NCI-H2107 (cell line): ENCODE measurements at places on chromosomes 13 and 19.

- no peak for DNase-seq
Measured at GRCh38 chr13:34862716-34863115, 79.4 kb upstream of the NBEA start.

DNA sequence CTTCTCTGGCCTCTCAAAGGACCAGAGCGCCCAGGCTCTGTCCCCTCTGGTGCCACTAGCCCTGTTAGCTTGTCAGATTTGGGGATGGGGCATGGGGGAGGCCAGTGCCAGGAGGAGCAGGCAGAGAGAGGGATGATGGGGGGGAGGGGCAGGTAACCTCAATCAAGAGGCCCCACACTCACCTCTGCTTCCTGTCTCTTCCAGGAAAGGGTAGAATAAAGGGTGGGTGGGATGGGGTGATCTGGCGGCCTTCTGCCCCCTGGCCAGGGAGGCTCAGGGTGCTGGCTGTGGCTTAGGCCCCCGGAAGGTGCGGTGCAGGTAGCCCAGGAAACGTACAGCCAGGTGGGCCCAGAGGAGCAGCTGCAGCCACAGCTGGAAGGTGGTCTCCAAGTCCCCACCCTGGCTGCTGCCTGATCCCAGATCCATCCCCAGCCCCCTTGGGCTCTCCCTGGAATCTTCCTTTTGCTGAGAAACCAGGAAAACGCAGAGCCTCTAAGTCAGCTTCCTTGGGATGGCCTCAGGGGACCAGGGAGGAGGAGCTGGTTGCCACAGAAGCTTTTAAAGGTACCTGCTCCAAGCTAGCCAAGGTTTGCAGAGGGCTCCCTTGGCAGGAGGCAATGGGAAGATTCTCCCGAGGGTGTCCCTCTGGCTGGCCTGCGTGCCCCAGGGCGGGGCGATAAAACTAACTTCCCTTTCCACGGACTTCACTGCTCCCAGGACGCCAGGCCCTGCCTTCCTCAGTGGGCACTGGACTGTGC, 5.3 kb downstream of the PRKACA start:
- DNase-seq: no peak

GRCh38 chr13:25406377-25406776, 34.6 kb downstream of the ATP8A2 start:
- DNase-seq: no peak

DNA sequence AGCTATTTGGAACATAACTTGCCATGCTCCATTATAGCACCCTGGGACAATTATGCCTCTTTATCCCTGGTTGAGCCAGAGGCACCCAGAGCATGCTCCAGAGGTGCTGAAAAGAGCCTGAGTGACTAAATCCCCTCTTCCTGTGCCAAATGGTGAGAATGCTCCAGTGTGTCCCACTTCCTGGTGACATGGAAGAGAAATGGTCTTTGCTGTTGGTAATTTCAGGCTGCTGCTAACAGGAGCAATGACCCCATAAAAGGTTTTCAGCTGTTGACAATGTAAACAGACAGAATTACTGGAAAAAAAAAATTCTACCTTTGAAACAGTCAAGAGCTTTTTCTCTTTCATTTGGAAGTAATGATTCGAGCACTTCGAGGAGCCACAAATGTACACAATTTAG, 341.8 kb downstream of the FGF9 start:
- DNase-seq: no peak

- no peak for DNase-seq
Measured at GRCh38 chr13:46053162-46054012, 841 bp upstream of the ZC3H13 start.

DNA sequence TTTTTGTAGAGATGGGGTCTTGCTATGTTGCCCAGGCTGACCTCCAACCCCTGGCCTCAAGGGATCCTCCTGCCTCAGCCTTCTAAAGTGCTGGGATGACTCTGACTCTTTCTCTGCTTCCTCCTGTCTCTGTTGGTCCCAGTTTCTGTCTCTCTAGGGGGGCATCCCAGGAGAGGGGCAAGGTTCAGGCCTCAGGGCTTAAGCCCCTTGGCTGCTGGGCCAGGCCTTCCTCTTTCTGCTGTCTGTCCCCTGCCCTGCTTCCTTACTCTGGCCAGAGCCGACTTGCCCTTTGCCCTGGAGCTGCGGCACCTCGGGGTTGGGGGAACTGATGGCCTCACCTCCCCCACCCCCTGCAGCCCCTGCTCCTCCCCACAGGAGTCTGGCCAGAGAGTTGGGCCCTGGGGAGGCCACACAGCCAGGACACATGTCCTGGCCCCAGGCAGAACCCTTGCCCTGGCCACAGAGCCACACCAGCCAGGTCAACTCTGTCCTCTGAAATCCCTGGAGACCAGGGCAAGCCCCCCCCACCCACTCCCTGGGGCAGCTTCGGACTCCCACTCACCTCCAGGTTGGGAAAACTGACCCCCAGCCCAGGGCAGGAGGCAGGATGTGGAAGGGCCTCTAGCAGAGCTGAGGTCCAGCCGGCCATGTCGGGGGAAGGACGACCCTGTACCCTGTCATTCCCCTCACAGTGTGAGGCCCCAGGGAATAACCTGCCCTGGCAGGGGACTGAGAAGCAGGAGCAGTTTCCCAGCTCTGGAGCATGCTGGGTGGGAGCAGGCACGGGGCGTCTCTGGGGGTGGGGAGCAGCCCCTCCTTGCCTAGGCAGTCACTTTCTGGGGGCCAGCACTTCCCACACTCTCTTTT, 23.7 kb downstream of the CEBPA start:
- DNase-seq: no peak

DNA sequence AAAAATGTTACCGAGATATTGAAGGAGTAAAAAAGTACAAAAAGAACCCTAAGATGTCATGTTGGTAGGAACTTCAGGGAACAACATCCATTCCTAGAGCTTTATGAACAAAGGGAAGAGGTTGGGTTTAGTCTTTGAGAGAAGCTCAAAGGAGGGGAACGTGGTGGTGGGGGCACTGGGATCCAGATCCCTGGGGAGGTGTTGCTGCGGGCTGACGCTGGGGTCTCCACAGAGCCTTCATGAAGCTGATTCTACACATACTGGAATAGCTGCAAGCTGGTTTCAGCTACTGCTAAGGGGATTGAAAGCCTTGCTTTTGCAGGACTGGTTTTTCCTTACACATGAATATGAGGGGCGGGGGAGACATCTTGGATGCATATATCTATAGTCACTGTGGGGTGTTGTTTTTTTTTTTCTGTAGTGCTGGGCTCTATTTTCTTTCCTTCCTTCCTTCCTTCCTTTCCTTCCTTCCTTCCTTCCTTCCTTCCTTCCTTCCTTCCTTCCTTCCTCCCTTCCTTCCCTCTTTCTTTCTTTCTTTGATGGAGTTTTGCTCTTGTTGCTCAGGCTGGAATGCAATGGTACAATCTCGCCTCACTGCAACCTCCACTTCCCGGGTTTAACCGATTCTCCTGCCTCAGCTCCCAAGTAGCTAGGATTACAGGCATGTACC, 6.5 kb upstream of the MZF1 start:
- no peak for DNase-seq

- DNase-seq: no peak
Measured at GRCh38 chr13:40615619-40616018, 50.8 kb downstream of the FOXO1 start.

- no peak for DNase-seq
Measured at GRCh38 chr13:42140494-42140893, 92.0 kb downstream of the DGKH start.

DNA sequence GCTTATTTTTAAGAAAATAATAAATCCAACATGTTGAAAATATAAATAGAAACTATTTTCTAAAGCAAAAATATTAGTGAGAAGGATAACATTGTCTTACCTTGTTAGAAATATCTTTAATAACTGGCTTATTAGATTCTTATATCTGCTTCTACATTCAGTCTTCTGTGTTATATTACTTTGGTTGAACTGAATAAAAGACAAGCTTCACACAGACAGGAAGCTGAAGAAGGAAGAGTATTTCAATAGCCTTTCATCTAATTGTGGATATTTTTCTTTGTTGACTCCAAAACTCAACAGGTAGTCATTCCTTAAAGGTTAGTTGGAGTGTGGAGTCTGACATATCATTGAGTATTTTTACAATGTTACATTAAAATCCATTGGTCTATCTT, 10.9 kb downstream of the SETDB2 start:
- DNase-seq: no peak

- DNase-seq: no peak
Measured at GRCh38 chr19:14164082-14164481, 27.7 kb upstream of the ASF1B start.

- no peak for DNase-seq
Measured at GRCh38 chr13:108960006-108960405, 330.6 kb downstream of the MYO16 start.

- DNase-seq: no peak
Measured at GRCh38 chr13:24243302-24243701, 66.1 kb upstream of the C1QTNF9 start.

- DNase-seq: no peak
Measured at GRCh38 chr13:77448689-77449088, 86.8 kb upstream of the SCEL start.

GRCh38 chr19:5313307-5313706, 27.3 kb downstream of the PTPRS start:
- DNase-seq: no peak

GRCh38 chr13:45331123-45331619, 9.8 kb downstream of the TPT1 start:
- DNase-seq: no peak

- DNase-seq: no peak
Measured at GRCh38 chr13:31797154-31797775, 57.9 kb downstream of the RXFP2 start.

DNA sequence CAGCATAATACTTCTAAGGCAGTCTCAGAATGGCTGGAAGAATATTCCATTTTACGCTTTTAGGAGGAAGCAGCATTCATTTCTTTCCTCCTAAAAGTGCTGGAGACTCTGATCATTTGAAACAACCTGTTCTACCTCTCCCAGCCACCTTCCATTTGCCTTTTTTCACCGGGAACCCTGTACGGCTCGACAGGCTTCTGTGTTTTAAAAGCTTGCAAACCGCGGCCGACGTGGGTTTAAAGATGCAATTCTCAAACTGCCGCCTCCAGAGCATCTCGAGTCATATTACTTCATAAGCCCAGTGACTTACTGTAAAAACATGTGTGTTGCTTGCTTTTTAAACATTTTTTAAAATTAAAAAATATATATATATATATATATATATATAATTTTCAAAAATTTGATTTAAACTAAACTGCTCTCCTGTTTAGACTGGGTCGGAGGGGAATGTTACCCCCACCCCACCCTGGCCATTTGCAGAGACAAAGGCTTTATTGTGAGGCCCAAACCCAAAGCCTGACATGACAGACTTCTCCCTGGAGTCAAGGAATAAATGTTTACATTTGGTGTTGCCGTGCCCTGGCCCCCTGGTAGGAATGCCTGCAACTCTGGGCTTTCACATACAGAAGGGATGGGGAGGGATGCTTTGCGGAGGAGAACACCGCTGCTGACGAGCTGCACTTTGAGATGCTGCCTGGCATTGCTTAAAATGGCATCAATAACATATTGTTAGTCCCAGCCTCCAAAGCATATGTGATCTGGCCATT, 30.4 kb downstream of the ZNF536 start:
- DNase-seq: no peak

- DNase-seq: no peak
Measured at GRCh38 chr19:6287269-6287885, 7.6 kb upstream of the MLLT1 start.

DNA sequence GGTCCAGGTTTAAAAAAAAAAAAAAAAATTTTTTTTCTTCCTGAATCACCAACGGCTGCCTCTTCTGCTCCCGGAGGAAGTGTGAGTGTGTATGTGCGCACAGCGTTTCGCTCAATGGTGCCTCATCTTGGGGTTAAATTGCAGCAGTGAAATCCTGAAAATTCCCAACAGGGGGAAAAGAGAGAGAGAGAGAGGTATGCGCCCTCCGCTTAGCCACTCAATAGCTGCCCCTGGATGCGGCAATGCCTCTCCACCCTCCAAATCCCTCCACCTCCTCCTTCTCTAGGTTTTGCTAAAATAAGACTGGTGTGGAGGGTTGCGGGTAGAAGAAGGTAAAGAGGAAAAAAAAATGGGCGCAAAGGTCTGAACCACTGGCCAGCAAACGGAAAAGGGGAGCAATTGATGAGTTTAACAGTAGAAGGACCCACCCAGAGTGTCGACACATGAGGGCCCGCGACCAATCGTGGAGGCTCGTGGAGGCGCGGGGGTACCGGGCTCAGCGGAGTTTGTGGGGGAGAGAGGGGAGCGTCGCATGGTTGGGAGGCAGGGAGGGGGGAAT, 853 bp upstream of the CACNA1A start:
- no peak for DNase-seq

GRCh38 chr13:112184261-112184660, 117.3 kb downstream of the SOX1 start:
- no peak for DNase-seq

GRCh38 chr19:48918801-48919247, 14.7 kb upstream of the DHDH start:
- no peak for DNase-seq

- DNase-seq: no peak
Measured at GRCh38 chr19:53865523-53865917, 2.2 kb upstream of the MYADM start.

GRCh38 chr13:45538382-45538781, 73.6 kb downstream of the COG3 start:
- no peak for DNase-seq

- DNase-seq: no peak
Measured at GRCh38 chr13:77383097-77383496, 56.2 kb upstream of the MYCBP2 start.

DNA sequence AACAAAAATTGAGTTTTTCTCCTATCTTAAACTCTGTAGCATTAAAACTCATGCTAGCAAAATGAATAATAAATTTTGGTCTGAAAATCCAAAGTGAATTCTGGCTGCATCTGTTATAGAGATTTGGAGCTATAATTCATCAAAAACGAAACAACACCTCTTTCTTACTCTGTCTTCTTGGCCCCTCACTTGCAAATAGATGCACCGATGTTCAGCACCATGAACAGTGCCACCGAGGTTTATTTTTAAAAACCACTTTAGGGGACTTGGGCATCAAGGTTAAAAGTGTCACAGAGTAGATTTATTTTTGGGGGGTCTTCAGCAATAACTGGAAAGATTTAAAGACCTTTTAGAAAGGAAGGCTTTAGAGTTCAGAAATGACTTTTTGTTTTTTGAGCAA, 26.1 kb upstream of the EID2 start:
- no peak for DNase-seq

DNA sequence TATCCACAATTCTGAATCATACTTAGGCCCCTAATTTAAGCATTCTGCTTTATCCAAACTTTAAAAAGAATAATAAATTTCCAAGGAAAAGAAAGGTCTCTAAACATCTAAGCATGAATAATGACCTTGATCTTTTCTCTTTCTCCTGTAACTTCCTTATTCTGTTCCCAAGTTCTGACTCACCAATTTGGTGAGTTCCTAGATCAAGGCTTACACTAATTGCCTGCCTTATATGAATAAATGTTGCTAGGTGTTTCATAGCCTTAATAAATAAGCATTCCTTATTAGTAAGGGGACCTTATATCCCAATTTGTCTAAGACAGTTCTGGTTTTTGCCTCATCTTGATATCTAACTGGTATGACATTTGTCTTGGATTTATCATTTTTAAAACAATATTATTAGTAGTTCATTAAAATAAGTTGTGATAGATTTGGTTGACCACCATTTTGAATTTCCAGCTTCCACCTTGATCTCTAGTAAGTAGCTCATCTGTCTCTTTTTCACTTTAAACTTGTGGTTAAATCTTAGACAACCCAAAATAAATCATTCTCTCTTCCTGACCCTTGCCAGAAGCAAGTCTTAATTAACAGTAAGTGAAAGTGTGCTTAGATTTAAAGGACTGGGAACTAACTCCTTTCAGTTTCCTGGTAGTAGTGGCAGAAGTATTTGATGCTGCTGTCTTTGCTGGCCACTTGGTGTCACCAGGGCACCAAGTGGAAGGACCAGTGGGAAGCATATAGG, 121.2 kb upstream of the MLNR start:
- no peak for DNase-seq

- DNase-seq: no peak
Measured at GRCh38 chr19:47848823-47849473, 10.1 kb upstream of the TPRX2 start.
